ENCODE measurements at places on chromosomes 6 and 20. TPM values are rescaled to one million over a fixed set of nuclear protein-coding genes. Genes with fewer than 3 reads are reported as not detected.

LY6G6F gene
- not detected for total RNA-seq

DNA sequence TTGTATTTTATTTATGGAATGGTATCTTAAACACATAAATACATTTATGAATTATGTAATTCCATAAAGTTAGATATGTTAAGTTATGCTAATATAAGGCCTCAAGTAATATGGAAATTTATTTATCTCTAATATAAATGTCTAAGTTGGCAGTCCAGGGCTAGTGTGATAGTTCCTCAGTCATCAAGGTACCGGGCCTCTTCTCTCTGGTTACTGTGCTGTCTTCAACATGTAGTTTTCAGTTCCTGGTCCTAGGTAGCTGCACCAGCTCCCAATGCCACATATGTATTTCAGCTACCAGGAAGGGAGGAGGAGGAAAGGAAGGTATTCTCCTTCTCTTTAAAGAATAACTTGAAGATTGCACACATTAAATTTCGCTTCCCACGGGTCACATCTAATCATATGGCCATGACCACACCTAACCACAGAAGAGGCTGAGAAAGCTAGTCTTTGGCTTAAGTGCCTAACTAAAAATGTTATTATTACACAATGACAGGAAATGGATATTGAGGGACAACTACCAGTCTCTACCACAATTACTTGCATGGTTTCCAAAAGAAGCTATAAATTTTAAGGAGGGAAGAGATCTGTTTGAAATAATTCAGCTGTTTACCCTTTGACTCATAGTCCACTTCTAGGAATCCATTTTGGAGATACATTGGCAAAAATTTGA is 68.6 kb downstream of the BCKDHB start:
- peak overlapping the region; percentile 36 for H3K27ac ChIP-seq
- H3K4me1 ChIP-seq, result peaks cover 16% of the 10 kb centered on the region
- no peak for DNase-seq
- H3K4me3 ChIP-seq, result no peak overlapping the region
- no peaks in the 10 kb centered on the region for H3K36me3 ChIP-seq

- H3K4me3 ChIP-seq, result no peak overlapping the region
- peaks cover 9% of the 10 kb centered on the region for H3K4me1 ChIP-seq
- no peak overlapping the region for H3K27ac ChIP-seq
- no peak for DNase-seq
- no peaks in the 10 kb centered on the region for H3K36me3 ChIP-seq
- H3K27me3 ChIP-seq, result no peaks in the 10 kb centered on the region
Observed at GRCh38 chr6:654136-654535, 2.8 kb downstream of the HUS1B start.

DACT2 gene
- total RNA-seq, result not detected

DNA sequence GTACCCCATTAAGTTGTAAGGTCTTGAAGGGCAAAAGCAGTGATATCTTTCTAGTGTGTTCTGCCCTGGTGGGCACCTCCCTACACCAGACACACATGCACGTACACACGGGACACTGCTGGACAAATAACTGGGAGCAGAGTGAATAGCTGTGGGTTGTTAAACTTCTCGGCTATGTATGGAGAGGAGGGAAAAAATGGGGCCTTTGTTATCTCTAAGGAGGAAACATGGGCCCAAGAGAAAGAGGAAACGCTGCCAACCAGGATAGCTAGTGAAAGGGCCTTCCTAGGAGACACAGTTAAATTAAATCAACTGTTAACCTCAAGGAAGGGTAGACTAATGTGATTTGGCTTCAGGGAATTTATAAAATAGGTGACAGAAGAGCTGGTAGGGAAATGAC is 169.7 kb downstream of the MYLK4 start:
- DNase-seq, result no peak
- no peak overlapping the region for H3K27ac ChIP-seq
- no peaks in the 10 kb centered on the region for H3K36me3 ChIP-seq
- no peak overlapping the region for H3K4me3 ChIP-seq
- H3K4me1 ChIP-seq, result peaks cover 14% of the 10 kb centered on the region

DNA sequence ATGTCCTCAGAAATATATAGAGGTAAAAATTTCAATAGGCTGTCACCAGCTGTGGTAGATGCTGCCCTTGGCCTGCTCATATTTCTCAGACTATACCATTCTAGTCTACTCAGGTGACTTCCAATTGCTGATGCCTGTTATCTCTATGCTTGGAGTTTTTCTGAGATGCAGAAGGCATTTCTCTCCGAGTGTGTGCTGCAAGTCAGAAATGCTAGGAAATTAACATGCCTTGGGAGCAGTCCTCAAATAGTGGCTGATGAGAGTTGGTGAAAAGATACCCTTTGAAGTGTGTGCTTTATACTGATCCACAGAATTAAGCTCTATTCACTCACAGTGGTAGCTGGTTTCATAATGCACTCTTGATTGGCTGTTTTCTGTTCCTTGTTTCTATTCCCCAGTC is 43.2 kb upstream of the PKIB start:
- no peak overlapping the region for H3K4me3 ChIP-seq
- no peak for DNase-seq
- H3K4me1 ChIP-seq, result no peaks in the 10 kb centered on the region
- no peak overlapping the region for H3K27ac ChIP-seq
- H3K36me3 ChIP-seq, result no peaks in the 10 kb centered on the region

GRCh38 chr6:149754548-149754947 is 5.0 kb downstream of the PCMT1 start:
- peaks cover 9% of the 10 kb centered on the region for H3K4me1 ChIP-seq
- no peak for DNase-seq
- H3K36me3 ChIP-seq, result no peaks in the 10 kb centered on the region
- no peak overlapping the region for H3K27ac ChIP-seq
- no peaks in the 10 kb centered on the region for H3K27me3 ChIP-seq

DNA sequence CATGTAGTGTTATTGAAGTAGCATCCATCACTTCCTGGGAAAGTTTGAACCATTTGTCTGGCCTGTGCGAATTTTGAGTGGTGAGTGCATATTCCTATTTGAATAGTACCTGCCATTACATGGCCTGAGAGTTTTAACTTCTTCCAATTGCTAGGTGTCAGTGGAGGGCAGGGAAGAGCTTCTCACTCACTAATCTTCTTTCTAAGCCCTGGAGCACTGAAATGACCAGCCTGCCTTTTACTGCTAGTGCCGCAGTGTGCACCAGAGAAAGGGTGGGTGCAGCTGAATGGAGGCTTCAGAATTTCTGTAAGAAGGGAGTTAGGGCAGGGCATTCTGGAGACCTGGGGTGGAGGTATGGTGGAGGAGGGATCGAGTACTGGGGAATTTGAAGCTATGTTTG is 45.5 kb downstream of the RNF144B start:
- DNase-seq, result no peak
- H3K36me3 ChIP-seq, result no peaks in the 10 kb centered on the region
- no peaks in the 10 kb centered on the region for H3K27me3 ChIP-seq
- no peak overlapping the region for H3K4me3 ChIP-seq
- peaks cover 20% of the 10 kb centered on the region for H3K4me1 ChIP-seq

DNA sequence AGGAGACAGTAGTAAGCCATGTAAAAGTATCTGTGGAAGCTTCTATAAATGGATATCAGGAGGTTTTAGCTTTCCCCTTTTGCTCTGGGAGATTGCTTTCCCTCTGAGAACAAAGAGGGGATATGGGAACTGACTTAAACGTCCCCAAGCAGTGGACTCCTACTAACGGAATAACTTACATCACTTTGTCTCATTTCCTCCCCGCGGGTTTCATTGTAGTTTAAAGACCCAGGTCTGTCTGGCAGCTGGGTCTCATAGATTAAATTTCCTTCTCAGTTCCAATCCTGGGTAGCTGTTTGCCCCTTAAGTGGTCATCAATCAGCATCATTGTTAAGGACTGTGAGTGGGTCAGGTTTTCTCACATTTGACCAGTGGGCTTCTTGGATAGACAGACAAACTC is 68.7 kb downstream of the PLAGL1 start:
- H3K27ac ChIP-seq, result no peak overlapping the region
- H3K27me3 ChIP-seq, result peaks cover 4% of the 10 kb centered on the region
- H3K4me3 ChIP-seq, result no peak overlapping the region
- H3K4me1 ChIP-seq, result no peaks in the 10 kb centered on the region
- no peaks in the 10 kb centered on the region for H3K36me3 ChIP-seq

UBE2C gene
- 2.5 TPM for total RNA-seq

PIGT gene
- total RNA-seq, result 52.8 TPM

ULBP1 gene
- 0.88 TPM for total RNA-seq

DNA sequence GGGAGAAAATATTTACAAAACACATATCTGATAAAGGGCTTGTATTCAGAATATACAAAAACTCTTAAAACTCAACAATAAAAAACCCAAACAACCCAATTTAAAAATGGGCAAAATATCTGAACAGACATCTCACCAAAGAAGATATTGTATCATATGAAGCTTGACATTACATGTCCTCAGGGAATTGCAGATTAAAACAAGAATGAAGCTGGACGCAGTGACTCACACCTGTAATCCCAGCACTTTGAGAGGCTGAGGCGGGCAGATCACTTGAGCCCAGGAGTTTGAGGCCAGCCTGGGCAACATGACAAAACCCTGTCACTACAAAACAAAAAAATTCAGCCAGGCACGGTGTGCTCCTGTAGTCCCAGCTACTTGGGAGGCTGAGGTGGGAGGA is 135.4 kb upstream of the AKIRIN2 start:
- no peak for DNase-seq
- H3K27ac ChIP-seq, result no peak overlapping the region
- no peaks in the 10 kb centered on the region for H3K36me3 ChIP-seq
- H3K27me3 ChIP-seq, result peaks cover 2% of the 10 kb centered on the region

MOXD1 gene
- total RNA-seq, result 19.5 TPM

- H3K36me3 ChIP-seq, result peaks cover 19% of the 10 kb centered on the region
- DNase-seq, result peak; percentile 89
- H3K27ac ChIP-seq, result peak overlapping the region; percentile 64
- H3K27me3 ChIP-seq, result no peaks in the 10 kb centered on the region
Observed at GRCh38 chr6:169689287-169689686, 12.5 kb downstream of the WDR27 start.

DNA sequence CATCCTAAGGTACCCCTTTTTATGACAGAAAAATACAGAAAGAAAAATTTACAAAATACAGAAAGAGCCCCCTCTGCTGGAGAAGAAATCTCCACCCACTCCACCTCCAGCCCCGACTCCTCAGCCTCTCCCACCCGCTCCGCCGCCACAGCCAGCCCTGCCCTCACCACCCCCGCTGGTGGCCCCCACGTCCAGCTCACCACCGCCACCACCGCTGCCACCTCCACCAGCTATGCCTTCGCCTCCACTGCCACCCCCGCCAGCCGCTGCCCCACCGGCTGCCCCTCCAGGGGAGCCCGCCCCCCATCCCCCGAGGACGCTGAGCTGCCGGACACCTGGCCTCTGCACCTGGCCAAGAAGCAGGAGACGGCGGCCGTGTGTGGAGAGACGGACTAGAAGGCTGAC is 17.7 kb downstream of the WFDC2 start:
- DNase-seq, result no peak
- no peak overlapping the region for H3K4me3 ChIP-seq
- H3K36me3 ChIP-seq, result no peaks in the 10 kb centered on the region
- H3K27ac ChIP-seq, result no peak overlapping the region
- peaks cover 17% of the 10 kb centered on the region for H3K27me3 ChIP-seq

DNA sequence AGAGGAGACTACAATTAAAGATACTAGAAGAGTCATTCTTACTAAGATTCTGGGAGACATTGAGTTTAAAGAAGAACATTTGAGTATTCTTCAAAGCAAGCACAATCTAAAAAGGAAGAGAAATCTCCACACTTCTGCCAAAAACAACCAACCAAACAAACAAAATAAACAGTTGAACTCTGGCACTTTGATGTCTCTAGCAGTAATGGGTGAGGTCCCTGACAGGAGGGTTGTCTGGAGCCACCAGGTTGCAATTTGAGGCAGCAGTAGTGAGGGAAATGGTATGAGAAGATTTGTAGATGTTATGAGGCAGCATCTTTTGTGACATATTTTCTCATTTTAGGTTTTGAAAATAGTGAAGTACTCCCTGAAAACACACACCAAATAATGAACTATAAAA is 108.1 kb downstream of the PHF3 start:
- H3K4me1 ChIP-seq, result peaks cover 6% of the 10 kb centered on the region
- no peaks in the 10 kb centered on the region for H3K36me3 ChIP-seq
- no peak overlapping the region for H3K4me3 ChIP-seq
- no peak for DNase-seq
- no peak overlapping the region for H3K27ac ChIP-seq
- H3K27me3 ChIP-seq, result peaks cover 4% of the 10 kb centered on the region

- DNase-seq, result no peak
- H3K27me3 ChIP-seq, result no peaks in the 10 kb centered on the region
- H3K27ac ChIP-seq, result no peak overlapping the region
- H3K4me3 ChIP-seq, result no peak overlapping the region
- no peaks in the 10 kb centered on the region for H3K4me1 ChIP-seq
Observed at GRCh38 chr6:96687121-96687520, 124.2 kb downstream of the FHL5 start.

ZNF334 gene
- total RNA-seq, result 5.0 TPM

GRCh38 chr6:142613981-142614380 is 312.2 kb downstream of the ADGRG6 start:
- no peak overlapping the region for H3K4me3 ChIP-seq
- H3K27me3 ChIP-seq, result peaks cover 7% of the 10 kb centered on the region
- H3K27ac ChIP-seq, result no peak overlapping the region
- no peaks in the 10 kb centered on the region for H3K36me3 ChIP-seq
- no peak for DNase-seq

GRCh38 chr6:52361414-52361944 is 472 bp upstream of the PAQR8 start:
- H3K27ac ChIP-seq, result peak overlapping the region; percentile 31
- peak overlapping the region; percentile 75 for H3K4me3 ChIP-seq
- H3K4me1 ChIP-seq, result peaks cover 8% of the 10 kb centered on the region
- no peaks in the 10 kb centered on the region for H3K27me3 ChIP-seq
- DNase-seq, result peak; percentile 84

- peaks cover 27% of the 10 kb centered on the region for H3K4me1 ChIP-seq
- no peak overlapping the region for H3K4me3 ChIP-seq
- H3K27me3 ChIP-seq, result no peaks in the 10 kb centered on the region
- H3K27ac ChIP-seq, result no peak overlapping the region
- no peak for DNase-seq
- no peaks in the 10 kb centered on the region for H3K36me3 ChIP-seq
Observed at GRCh38 chr20:16926626-16927430, 178.7 kb downstream of the OTOR start.

- no peak overlapping the region for H3K4me3 ChIP-seq
- peaks cover 21% of the 10 kb centered on the region for H3K4me1 ChIP-seq
- DNase-seq, result no peak
Observed at GRCh38 chr20:48184229-48184628, 398.9 kb upstream of the SULF2 start.

- no peaks in the 10 kb centered on the region for H3K27me3 ChIP-seq
- no peak overlapping the region for H3K4me3 ChIP-seq
- peaks cover 16% of the 10 kb centered on the region for H3K4me1 ChIP-seq
Observed at GRCh38 chr6:149433881-149434280, 33.8 kb downstream of the SUMO4 start.
